G401 (cell line): ENCODE measurements at places on chromosomes 12 and 14. TPM values are rescaled to one million over a fixed set of nuclear protein-coding genes. Genes with fewer than 3 reads are reported as not detected.

DNA sequence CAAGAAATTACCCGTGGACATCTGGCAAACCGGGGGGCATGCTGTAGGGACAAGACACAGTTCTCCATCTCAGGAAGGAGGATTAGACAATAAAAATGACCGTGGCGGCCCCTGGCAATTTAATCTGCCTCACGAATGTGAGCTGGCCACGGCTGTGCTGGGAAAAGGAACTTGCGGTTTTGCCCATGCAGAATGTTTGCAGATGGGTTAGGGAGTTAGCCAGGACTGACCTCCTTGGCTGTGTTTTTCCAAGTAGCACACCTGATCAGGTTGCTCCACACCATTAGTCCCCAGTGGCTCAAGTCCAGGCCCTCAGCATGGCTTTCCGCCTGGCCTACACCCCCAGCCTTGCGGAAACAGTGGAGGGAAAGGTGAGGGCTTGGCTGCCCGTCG lies 20.8 kb downstream of the TPCN1 start:
- DNase-seq: peak; percentile 63

CALM1 gene
- 159 and 239 TPM in 2 replicates for total RNA-seq

GRCh38 chr14:27427796-27428195 lies 830.0 kb upstream of the NOVA1 start:
- DNase-seq: no peak

HHIPL1 gene
- total RNA-seq: 0.20 TPM in 1 of 2 replicates, not detected in the other

DNA sequence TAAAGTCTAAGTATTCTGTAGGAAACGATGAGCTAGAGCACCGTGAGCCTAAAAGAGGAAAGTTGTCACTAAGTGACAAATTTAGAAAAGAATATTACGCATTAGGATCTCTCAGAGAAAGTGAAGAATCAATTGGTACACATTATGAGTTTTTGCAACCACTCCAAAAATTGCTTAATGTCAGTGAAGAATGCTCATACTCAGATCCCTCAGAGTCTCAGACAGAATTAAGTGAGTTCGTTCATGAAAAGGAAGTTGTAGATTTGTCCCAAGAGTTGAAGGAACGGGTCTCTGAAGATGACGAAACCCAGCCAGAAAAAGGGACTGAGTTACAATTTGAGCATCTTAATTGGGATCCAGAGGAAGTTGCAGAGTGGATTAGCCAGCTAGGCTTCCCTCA lies 1.5 kb downstream of the SAMD15 start:
- DNase-seq: no peak

GRCh38 chr12:131773582-131774221 lies 54.5 kb upstream of the MMP17 start:
- DNase-seq: no peak

- no peak for DNase-seq
These were observed 119.3 kb downstream of the TSPAN9 start for GRCh38 chr12:3196488-3196887.

GRCh38 chr12:66744956-66745383 lies 66.1 kb upstream of the GRIP1 start:
- DNase-seq: no peak

DNA sequence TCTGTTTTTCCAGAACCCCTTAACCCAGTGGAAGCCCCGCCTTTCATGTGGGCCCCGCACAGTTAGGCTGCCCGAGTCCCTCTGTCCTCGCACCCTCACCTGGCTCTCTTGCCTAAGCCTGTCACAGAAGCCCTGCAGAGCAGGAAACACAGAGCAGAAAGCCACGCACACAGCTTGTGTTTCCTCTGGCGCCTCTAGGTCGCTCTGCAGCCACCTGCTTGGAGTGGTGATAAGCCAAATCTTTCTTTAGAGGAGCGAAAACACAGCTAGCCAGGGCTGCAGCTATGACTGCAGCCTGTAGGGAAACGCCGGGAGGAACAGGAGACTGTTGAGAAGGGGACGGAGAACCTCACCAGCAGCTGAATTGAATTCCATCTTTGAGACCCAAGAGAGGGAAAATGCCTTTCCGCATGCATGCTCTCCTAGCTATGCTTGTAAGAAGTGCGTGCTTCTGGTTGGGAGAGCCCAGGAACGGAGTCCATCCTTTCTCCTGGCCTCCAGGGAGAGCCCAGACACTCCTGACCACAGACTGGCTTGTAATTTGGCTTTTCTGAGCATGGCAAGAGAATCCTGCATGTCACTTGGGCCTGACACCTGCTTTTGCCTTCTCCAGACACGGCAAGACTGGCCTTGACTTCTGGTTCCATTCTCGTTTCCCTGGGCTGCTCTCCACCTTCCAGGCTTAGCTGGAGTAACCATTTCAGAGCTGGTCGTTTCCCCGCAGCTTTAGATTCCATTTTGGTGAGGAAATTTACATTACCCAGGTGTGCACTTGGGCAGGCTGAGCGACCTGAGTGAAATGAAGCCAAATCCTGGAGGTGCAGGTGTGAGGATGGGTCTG lies 301.6 kb downstream of the CACNA1C start:
- peak; percentile 93 for DNase-seq

HOXC6 gene
- total RNA-seq: 3.7 and 4.1 TPM in 2 replicates

DNA sequence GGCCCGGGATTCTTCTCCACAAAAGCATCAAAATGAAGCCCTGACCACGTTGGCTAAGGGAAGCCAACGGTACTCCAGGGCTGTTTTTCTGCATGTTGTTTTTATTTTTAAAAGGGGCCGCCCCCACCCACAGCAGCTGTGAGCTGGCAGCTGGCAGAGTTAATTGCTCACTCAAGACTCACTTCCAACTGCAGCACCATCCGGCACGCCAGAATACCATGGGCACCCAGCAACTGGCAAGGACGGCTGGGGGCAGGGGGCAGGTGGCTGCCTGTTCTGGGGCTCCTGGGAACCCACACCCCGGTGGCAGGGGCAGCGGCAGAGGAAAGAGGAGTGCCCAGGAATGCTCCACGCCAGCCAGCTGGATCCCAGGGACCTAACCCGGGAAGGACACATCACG lies 44.3 kb downstream of the NCOR2 start:
- no peak for DNase-seq

- DNase-seq: no peak
These were observed 79.0 kb downstream of the TMEM30B start for GRCh38 chr14:61202124-61202523.
